Suppressor macrophage treated with lipopolysaccharide for 4 hours (primary cell): ENCODE measurements at places on chromosomes 6 and 20.

DNA sequence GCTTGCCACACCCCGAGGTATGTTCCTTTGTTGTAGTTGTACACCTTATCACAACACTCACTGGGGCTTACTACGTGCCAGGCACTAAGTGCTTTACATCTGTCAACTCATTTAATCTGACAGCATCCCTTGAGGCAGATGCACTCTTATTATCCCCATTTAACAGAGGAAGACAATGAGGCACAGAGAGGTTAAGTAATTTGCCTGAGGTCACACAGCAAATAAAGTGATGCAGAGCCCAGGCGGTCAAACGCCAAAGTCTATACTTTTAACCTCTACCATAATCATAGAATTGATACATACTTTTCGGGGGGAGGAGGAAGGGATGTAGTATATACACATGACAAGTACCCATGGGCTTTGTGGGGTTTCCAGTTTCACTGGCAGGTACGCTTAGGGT, 37.7 kb downstream of the MDFI start:
- DNase-seq = no peak

GRCh38 chr6:56655249-56655648, 12.6 kb upstream of the DST start:
- DNase-seq = no peak

DNA sequence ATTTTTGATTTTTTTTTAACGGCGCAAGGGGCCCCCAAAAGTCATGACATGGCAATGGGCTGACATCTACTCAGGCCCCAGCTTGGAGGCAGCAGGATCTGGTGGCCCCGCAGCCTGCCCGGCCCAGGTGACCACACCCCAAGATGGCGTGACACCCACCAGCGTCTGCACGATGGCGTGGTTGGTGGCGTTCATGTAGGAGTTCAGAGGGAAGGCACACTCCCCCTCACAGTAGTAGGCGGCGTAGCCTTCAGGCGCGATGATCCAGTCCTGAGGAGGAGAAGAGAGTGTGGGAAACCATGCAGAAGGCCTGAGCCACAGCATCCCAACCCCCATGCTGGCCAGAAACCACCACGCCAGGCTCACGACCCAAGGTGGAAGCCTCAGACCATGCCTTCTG, 93.4 kb downstream of the BMP7 start:
- DNase-seq = no peak

GRCh38 chr6:36289281-36289878, 19.5 kb downstream of the PNPLA1 start:
- no peak for DNase-seq

DNA sequence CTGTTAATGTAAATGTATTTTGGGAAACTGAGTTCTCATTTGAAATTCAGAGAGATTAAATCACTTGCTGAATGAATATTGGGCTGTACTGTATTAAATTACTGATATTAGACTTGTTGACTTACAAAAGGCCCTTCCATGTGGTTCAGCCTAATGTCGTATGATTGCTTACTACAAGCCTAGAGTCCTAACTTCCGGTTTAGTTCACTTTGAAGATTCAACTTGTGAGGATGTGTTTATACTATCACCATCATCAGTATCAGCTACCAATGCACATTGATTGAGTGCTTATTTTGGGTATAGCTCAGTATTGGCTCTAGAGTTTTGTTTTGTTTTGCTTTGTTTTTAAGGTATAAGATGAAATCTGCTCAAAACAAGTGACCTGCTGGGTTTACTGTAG, 48.3 kb downstream of the FAM217A start:
- DNase-seq = no peak

DNA sequence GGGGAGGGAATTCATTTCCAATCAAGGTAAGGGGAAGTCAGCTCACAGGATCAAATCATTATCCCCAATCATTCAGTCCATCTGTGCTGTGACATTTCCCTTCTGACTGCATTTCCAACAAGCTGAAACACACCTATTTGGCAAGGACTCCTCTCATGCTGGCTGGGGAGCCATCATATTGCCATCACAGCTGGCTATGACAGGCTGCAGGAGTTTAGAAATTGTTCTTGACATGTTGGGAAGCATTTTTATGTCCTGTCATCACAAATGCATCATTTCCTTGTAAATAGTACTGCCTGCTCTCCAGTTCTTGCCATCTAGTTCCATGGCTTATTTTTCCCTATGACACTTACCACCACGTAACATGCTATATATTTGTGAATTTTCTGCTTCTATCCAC, 113.9 kb upstream of the TMEM170B start:
- no peak for DNase-seq

- DNase-seq = peak; percentile 34
These were observed 3.5 kb downstream of the SCAF8 start for GRCh38 chr6:154736618-154737259.

GRCh38 chr20:24755411-24755922, 193.6 kb upstream of the CST7 start:
- DNase-seq = peak; percentile 37

- no peak for DNase-seq
These were observed 24.4 kb upstream of the FAM184A start for GRCh38 chr6:119102901-119103300.

- DNase-seq = no peak
These were observed 3.4 kb upstream of the SIM1 start for GRCh38 chr6:100468016-100468622.

GRCh38 chr20:44264287-44264686, 17.2 kb downstream of the GDAP1L1 start:
- DNase-seq = no peak

- no peak for DNase-seq
These were observed 261.5 kb downstream of the EYA4 start for GRCh38 chr6:133502441-133503335.

GRCh38 chr20:13984211-13984610, 6.2 kb downstream of the SEL1L2 start:
- no peak for DNase-seq

GRCh38 chr6:75613056-75613501, 11.4 kb downstream of the SENP6 start:
- DNase-seq = no peak

DNA sequence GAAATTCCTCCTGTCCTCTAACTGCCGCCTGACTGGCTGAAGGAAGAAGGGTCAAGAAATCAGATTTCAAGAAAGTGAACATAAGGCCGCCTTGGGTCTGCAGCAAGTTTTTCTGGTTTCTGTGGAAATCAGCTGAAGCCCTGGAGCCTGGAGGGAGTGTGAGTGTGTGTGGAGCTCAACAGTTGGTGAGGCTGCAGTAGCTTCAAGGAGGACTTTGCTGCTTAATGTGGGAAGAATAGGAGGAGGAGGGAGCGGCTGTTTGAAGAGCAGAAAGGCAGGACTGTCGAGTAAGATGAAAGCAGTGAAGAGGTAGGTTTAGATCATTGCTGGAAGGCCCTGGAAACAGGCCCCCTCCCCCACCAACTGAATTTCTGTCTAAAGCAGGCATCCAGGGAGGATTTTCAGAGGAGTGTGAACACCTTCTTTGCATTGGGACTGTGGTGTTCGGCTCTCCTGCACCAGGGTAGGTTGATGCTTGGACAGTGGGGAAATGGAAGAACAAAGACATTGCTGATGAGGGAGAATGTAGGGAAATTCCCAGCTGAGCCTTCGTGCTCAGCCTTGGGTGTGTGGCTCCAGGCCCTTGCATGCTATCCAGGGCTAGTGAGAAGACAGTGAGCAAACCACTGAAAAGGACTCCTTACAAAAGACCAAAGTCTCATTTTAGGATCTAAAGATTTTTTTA, 79.5 kb upstream of the VSTM2L start:
- DNase-seq = peak; percentile 21

DNA sequence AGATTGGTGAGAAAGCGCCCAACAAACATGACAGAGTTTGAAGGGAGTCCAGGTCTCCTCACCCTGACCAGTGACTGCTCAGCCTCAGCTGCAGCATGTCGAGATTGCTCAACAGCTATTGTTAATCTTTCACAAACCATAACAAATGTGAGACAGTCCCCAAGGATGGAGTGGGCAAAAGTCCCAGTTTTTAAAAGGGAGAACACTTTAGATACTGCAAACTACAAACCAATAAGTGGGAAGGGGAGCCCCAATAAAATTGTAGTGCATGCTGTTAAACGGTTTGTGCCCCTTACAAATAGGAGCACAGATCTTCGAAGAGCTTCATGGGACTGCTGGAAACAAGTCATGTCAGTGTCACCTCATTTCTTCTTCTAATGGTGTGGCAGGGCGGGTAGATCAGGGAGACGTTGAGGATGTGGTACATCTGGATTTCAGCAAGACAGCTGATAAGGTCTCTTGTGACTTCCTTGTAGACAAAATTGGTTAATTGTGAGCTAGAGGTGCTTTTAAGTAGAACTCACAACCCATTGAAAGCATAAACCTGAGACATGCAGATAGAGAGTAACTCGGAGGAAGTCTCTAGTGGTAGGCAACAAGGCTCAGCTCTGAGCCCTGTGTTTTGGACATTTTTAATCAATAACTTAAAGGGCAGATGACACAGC, 134.0 kb upstream of the ARMC2 start:
- DNase-seq = no peak

DNA sequence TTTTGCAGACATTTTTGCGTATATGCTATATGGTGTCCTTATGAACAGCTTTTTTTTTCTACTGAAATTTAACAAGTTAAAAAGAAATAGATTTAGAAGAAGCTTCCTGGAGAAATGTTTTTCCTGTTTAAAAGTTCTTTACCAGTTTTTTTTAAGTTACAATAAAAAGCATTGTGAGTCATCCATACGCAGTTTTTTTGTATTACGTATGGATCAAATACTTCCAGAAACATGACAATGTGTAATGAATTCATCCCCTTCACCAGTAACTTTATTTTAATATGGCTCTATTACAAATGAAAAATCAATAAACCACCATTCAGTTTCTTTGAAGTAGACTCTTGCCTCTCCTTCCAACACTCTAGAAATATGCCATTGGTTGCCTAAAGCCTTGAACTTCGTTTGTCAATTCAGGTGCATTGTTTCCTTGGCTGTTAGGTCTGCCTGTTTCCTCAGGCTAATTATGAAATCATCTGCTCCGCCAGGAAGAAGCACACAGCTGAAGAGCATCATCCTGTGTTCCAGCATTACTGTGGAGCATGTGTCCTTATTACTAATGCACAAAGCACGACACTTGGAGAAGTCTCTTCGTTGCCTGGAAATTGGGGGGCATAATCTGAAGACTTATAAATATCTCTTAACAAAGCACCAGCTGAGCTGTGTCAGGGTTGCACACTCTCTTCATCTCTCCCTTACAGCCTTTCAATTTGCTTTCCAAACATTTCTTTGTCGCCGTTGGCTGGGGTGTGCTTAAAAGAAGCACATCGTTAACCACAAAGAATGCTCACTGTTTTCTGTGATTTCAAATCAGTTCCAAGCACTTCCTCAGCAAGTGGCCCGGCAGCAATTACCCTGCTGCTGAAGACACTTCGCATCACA, 9.6 kb downstream of the MOXD1 start:
- no peak for DNase-seq

- DNase-seq = no peak
These were observed 40.2 kb upstream of the NEDD9 start for GRCh38 chr6:11272491-11273192.

DNA sequence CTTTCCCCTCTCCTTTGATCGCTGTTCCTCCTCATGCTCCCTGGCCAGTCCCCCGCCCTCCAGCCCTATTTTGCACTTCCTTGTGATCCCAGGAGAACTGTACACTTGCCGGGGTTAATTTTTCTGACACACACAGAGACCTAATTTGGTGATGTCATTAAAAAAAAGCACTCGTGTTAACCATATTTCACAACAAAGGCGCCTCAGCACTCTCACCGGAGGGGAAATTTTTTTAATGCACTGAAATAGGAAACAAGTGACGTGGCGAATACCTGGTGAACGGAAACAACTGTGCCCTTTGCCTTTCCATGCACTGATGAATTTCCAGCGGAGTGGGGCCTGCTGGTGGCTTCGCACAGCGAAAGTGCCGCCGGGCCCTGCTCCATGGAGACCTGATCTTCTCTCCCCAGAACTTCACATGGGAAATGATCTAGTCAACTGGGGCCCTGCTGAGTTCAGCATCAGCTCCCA, 53.9 kb upstream of the TAGAP start:
- peak; percentile 66 for DNase-seq

GRCh38 chr20:5402903-5403531, 86.3 kb upstream of the PROKR2 start:
- peak; percentile 56 for DNase-seq

DNA sequence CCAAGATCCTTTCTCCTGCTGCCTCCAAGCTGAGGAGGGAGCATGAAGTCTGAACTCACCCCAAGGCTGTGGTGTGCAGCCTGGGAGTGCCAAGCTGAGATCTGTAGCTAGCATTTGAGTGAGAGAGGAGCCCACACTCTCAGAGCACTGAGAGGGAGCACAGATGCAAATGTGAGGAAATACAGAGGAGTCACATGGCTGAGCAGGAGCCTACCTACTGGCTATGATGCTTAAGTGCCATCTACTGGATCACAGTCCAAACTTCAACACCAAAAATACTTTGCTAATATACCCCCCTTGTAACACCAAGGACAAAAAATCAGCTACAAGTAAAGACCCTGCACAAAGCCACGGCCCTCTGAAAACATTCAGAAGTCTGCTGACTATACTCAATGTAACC, 94.4 kb upstream of the IMPG1 start:
- DNase-seq = no peak

- DNase-seq = no peak
These were observed 12.2 kb downstream of the TGIF2 start for GRCh38 chr20:36585410-36586125.

DNA sequence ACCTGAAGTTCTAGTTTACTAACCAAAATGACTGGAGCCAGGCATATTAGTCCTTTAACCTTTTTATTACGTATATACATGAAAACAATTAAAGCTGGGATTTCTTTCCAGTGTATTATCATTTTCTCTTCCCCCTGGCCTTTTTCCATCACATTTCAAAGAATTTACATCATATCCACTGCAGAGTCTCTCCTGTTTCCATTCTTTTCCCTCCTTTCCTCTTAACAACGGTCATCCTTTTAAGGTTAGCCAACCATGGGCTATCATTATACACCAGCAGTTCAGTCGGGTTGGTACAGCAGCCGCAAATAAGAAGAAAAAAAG, 104.6 kb downstream of the TFAP2A start:
- DNase-seq = no peak

DNA sequence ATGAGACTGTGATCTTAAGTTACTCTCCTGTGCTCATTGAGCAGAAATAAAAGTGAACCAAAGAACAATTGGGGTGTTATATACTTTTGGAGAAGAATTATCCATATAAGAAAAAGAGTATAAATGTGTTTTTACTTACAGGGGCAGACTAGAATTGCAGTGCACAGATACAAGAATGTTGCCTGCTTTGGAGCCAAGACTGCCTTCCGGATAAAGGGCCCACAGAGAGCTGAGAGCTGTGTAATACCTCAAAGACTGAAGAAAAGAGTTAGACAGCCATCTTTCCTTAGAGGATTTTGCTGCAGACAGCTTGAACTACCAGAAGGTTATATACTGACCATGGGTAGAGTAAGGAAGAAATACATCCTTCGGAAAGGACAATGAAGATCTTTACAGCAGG, 1235.5 kb upstream of the CITED2 start:
- DNase-seq = no peak

DNA sequence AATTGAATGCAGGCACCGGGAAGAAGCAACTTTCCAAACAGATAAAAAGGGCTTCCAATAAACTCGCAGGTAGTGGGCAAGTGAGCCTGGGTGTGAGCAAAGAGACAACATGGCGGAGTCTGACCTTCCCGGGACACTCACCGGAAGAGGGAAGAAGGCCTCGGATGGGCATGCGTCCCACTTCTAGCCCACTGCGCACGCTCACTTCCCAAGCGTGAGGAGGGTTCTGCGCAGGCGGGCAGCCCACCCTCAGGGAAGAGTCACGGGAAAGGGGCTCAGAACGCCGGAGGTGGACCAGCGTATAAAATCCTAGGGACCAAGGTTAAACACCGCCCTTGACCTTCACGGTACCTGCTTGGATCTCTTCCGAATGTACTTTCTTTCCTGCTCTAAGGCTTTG, 95.5 kb upstream of the AFDN start:
- no peak for DNase-seq
